ENCODE measurements at places on chromosomes 3 and 15.

- DNase-seq = no peak
These were observed 33.2 kb downstream of the ITGB5 start for GRCh38 chr3:124854009-124854408.

GRCh38 chr3:161454615-161455014, 42.0 kb upstream of the OTOL1 start:
- no peak for DNase-seq

GRCh38 chr3:18787441-18787840, 360.9 kb upstream of the KCNH8 start:
- DNase-seq = no peak

GRCh38 chr3:101266566-101266965, 53.8 kb downstream of the IMPG2 start:
- DNase-seq = no peak

GRCh38 chr15:62809968-62810260, 232.6 kb upstream of the TPM1 start:
- no peak for DNase-seq

- DNase-seq = no peak
These were observed 71.3 kb upstream of the LRTM1 start for GRCh38 chr3:54999159-54999558.

- no peak for DNase-seq
These were observed 13.0 kb downstream of the SUCLG2 start for GRCh38 chr3:67641451-67641850.

Measured in stimulated activated CD8-positive, alpha-beta memory T cell treated with anti-CD3 and anti-CD28 coated beads, Interleukin-7, amount 100 ng/mL, for 24 hours (primary cell).